ENCODE measurements at places on chromosomes 3 and 15.
A peak's percentile ranks its signal among the peaks of the same experiment; 100 is the strongest.

DNA sequence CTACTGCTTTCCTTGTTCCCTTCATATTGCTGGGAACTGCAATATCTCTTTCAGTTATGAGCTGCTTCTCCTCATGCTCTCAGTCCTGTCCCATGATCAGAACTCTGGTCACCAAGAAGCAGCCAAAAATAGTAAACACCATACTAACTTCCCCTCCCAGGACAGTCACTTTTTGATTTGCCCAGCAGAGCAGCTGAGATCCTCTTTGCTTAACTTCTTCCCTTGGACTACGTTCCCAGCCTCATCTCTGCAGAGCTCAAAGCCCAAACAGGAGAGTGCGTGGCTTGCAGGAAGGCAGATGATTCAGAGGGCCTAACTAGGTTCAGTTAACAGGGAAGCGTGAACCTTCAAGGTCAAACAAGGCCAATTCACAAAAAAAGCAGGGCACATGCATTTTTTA, 153.2 kb downstream of the CTNNB1 start:
- DNase-seq: no peak

DNA sequence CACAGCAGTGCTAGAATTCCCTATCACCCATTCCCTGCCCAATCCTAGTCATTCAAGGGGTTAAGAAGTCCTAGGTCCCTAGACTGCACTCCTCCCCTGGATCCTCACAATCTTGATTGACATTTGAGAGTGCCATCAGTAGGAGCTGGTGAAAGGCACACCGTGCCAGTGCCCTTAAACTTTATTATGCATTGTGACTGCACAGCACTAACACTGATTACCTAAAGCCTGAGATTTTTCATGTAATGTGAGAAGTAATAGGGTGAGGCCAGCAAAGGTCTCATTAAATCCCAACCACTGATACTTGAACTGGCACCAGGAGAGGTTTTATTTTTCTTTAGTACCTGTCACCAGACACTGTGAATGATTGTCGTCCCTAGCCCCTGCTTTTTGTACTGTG, 16.3 kb downstream of the GXYLT2 start:
- DNase-seq: no peak

DNA sequence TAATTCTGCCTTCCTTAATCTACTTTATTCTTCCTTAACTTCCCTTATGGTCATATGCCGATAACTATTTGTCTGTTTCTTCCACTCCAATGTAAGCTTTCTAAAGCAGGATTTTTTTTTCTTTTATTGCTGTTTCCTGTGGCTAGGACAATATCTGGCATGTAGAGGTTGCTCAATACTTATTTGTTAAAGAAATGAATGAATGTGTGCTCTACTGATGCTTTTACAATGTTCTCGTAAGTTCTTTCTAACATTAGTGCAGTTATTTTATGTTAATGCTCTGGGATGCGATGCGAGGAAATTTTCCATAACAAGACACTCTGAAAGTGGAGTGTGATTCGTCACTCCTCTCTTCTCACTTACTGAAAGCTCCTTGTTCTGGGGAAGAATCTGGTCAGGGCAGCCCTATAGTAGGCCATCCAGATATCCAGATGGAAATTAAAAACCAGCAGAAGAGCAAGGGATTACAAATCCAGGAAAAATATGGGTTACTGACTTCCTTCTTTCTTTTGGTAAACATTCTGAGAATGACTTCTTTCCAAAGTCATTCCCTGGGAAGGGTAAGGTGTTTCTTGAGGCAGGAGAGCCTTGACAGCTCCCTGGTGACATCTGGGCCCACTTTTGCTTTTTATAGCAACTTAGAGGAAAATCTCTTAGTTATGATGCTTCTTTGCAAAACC, 420.4 kb downstream of the PDCD6IP start:
- DNase-seq: no peak

- DNase-seq: no peak
These were observed 38.6 kb downstream of the TRIM71 start for GRCh38 chr3:32856355-32856889.

DNA sequence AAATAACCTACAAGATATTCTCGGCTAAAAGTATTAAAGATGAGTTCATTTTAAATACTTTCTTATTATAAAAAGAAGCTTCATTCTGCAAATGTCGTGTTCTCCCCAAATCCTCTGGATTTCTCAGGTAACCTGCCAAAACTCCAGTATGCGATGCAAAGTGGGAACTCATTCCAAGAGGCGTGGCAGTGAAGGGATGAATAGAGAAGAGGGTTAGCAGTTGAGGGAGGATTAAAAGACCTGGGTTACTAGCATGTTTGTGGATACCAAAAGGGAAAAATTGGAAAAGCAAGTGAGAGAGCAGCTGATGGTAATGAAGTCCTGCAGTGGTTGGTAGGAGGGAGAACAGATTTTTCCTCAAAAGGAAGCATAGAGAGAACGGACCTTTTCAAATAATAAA, 61.6 kb downstream of the ATP2C1 start:
- no peak for DNase-seq

GRCh38 chr3:134350266-134350665, 24.0 kb downstream of the AMOTL2 start:
- DNase-seq: no peak

DNA sequence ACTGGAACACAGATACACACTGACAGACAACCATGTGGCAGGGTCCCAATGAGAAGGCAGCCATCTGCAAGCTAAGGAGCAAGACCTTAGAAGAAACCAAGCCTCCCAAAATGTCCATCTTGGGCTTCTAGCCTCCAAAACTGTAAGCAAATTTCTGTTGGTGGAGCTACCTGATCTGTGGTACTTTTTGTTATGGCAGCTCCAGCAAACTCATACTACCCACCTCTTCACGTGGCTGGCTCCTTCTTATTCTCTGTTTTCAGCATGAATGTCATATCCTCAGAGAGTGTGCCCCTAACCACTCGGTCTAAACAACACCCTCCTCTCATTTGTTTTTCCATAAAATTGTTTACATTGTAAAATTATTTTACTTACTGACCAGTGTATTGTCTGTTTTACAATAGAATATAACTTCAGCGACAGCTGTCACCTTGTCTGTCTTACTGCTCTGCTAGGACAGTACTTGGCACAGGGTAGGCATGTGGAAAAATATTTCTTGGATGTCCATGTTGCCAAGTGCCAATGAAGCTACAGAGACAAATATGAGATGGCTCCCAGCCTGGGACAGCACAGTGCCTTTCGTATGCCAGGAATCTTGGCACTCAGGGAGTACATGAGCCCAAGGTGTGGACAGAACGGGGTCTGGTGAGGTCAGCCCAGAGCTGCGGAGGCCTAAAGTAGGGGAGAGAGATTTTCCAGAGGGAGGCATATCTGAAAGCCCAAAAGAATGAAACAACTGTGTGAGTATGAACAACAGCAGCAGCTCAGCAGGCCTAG, 17.4 kb upstream of the SLC25A36 start:
- no peak for DNase-seq

- DNase-seq: no peak
These were observed 180.1 kb downstream of the ATG7 start for GRCh38 chr3:11452312-11452711.

GRCh38 chr3:100978011-100978659, 15.1 kb downstream of the ABI3BP start:
- no peak for DNase-seq

- DNase-seq: no peak
These were observed 14.6 kb downstream of the SLITRK3 start for GRCh38 chr3:165181556-165181955.

DNA sequence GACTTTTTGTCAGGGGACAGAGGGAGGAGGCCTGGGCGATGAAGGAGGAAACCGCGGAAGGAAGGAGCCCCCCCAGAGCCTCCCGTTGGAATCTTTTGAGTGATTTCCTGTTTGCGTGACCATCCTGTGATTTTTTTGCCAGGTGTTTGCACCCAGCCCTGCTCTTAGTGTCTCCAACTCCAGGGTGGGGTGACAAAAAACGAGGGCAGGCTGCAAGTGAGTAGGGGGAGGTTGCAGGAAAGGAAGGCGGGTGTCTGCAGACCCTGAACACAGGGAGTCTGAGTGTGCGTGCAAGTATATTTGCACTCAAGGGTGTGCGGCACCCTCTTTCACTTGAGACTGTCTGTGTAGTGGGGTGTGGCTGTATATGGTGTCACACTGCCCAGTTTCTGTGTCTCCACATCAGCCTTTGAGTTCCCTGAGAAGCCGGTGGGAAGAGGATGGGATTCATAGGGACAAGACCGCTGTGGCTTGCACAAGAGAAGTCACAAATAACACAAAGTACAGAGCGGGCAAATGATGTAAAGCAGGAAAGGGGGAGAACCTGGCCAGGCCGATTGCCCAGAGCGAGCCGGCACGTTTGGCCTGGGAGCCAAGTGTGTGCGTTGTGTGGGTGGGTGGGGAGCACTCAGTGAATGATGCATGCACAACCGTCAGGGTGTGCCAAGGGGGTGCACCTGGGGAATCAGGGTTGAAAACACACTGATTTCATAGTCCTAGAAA, 6.6 kb downstream of the ISLR2 start:
- DNase-seq: no peak

DNA sequence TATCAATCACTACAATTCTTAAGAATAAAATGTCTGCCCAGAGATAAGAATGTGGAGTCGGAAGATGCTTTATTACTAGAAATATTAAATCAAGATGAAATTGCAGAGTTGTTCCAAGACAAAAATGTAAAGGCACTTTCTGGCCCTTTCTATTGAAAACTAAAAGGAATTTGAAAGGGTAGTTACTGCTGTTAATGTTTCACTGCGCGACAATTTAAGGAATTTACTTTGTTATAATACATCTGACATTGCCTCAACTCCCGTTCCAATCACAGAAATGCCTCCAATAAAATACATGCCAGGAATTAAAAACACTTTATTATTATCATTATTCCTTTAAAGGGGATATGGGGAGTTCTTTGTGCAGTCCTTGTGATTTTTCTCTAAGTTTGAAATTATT, 26.4 kb downstream of the RSL24D1 start:
- no peak for DNase-seq

GRCh38 chr15:50906954-50907600, 1.4 kb upstream of the AP4E1 start:
- DNase-seq: no peak

DNA sequence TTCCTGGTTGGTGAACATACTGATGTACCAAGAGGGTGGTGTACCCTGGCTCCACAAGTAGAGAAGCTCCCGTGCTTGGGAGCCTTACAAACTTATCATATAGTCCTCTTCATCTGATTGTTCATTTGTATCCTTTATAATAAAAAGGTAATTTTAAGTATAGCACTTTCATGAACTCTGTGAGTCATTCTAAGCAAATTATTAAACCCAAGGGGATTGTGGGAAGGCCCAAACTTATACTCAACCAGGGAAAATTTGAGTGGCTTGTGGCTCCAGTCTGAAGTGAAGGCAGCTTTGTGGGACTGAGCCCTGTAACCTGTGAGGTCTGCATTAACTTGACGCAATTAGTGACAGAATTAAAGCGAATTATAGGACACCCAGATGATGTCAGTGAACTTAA, 29.0 kb downstream of the TTBK2 start:
- DNase-seq: no peak

- no peak for DNase-seq
These were observed 64.8 kb upstream of the LPP start for GRCh38 chr3:188088948-188089685.

DNA sequence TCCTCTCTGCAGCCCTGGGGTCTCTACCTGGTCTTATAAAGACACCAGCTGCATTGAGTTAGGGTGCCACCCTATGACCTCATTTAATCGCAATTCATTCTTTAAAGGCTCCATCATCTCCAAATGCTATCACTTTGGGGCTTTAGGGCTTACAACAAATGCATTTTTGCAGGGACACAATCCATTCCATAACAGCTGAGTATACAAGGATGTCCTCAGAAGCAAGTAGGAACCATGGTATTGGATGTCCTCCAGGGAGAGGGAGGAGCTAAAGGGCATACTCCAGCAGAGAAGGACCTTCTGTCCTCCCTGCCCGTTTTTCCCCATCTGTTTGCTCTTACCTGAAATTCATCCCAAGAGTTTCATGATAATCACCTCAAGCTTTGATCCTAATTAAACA, 30.3 kb downstream of the UMPS start:
- DNase-seq: peak; percentile 80

GRCh38 chr3:132963786-132964185, 74.4 kb upstream of the TMEM108 start:
- no peak for DNase-seq

- DNase-seq: peak; percentile 30
These were observed 821 bp upstream of the MAGI1 start for GRCh38 chr3:66039590-66039887.

- DNase-seq: no peak
These were observed 61.8 kb upstream of the ATP13A3 start for GRCh38 chr3:194548346-194549321.

DNA sequence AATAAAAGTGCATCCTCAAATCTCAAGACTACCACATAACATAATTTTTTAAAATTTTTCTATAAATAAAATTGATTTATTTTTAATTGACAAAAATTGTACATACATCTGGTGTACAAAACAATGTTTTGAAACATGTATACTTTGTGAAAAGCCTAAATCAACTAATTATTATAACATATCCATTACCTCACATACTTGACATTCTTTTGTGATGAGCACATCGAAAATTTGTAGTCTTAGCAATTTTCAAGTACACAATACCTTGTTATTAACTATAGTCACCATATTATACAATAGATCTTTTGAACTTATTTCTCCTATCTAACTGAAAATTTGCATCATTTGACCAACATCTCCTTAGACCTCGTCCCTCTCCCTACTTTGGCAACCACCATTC, 7.9 kb upstream of the WNT5A start:
- no peak for DNase-seq

- DNase-seq: no peak
These were observed 153.3 kb downstream of the BCHE start for GRCh38 chr3:165683947-165684346.

- no peak for DNase-seq
These were observed 2.8 kb downstream of the SCAANT1 start for GRCh38 chr3:63909431-63909830.

- DNase-seq: no peak
These were observed 229.8 kb downstream of the LRTM1 start for GRCh38 chr3:54698054-54698453.

DNA sequence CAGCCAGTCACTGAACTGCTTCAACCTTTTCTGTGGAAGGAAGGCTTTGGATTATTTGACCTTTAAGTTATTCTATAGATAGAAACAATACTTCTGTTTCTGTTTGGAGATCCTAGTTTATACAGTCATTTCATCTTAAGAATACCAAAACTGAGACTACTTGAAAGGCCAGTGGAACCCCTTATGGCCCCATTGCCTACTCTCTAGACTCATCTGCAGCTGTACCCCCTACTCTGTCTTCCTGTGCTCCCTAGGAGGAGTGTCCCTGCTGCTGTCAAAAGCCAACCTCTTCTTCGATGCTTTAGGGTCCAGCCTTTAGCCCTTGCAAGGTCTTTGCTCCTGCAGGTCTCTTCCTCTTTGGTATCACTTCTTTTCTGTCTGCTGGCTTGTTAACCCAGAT, 169.6 kb downstream of the EDEM1 start:
- no peak for DNase-seq

- no peak for DNase-seq
These were observed 68.5 kb downstream of the VPS8 start for GRCh38 chr3:184880276-184881019.

DNA sequence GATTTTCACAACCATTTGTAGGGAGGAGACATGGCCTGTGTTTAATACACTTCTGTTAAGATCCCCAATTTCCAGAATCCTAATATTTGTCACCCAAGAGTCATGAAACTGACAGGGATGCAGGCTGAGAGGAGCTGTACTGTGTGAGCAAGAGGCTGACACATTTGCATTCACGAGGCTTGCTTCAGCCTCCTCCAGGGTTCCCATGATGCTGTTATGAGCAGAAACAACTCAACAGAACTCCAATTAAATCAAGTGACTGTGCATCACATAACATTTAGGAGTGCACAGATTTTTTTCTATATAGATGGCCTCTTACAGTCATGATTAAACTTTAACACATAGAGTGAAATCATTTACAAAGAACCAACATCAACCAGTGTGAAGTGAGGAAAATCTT, 292.3 kb upstream of the STT3B start:
- no peak for DNase-seq

Measured in AG08395 (cell line).